ENCODE measurements at places on chromosomes 12 and 14. TPM values are rescaled to one million over a fixed set of nuclear protein-coding genes. Genes with fewer than 3 reads are reported as not detected.
A peak's percentile ranks its signal among the peaks of the same experiment; 100 is the strongest.

The KRT84 gene
- not detected for total RNA-seq

The CCDC197 gene
- total RNA-seq, result 0.37 TPM

The CFAP251 gene
- 12.6 TPM for total RNA-seq

The PTPRR gene
- total RNA-seq, result not detected

The FAM222A gene
- total RNA-seq, result 0.11 TPM

The PRR4 gene
- 2.4 TPM for total RNA-seq

DNA sequence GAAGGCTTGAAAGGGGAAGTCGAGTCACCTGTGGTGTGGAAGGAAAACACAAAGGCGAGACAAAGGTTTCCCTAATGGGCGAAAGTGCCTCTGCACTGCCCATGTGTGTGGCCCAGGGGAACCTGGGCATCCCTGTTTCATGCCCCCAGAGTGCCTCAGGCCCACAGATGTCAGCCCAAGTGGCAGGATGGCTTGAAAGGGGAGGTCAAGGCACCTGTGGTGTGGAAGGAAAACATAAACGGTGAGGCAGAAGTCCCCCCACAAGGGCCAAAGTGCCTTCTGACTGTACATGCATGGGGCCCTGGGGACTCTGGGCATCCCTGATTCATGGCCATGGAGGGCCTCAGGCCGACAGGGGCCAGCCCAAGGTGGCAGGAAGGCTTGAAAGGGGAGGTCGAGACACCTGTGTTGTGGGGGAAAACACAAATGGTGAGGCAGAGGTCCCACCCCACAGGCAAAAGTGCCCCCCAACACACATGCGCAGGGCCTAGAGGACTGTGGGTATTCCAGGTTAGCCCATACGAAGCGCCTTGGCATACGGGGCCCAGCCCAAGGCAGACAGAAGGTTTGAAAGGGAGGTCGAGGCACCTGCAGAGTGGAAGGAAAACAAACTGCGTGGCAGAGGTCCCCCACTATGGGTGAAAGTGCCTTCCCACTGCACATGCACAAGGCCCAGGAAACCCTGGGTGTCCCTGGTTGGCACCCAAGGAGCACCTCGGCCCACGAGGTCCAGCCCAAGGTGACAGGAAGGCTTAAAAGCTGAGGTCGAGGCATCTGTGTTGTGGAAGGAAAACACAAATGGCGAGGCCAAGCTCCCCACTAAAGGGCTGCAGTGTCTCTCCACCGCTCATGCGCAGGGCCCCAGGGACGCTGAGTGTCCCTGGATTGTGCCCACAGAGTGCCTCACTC lies 382.3 kb downstream of the ALG10 start:
- no peak for ATAC-seq

DNA sequence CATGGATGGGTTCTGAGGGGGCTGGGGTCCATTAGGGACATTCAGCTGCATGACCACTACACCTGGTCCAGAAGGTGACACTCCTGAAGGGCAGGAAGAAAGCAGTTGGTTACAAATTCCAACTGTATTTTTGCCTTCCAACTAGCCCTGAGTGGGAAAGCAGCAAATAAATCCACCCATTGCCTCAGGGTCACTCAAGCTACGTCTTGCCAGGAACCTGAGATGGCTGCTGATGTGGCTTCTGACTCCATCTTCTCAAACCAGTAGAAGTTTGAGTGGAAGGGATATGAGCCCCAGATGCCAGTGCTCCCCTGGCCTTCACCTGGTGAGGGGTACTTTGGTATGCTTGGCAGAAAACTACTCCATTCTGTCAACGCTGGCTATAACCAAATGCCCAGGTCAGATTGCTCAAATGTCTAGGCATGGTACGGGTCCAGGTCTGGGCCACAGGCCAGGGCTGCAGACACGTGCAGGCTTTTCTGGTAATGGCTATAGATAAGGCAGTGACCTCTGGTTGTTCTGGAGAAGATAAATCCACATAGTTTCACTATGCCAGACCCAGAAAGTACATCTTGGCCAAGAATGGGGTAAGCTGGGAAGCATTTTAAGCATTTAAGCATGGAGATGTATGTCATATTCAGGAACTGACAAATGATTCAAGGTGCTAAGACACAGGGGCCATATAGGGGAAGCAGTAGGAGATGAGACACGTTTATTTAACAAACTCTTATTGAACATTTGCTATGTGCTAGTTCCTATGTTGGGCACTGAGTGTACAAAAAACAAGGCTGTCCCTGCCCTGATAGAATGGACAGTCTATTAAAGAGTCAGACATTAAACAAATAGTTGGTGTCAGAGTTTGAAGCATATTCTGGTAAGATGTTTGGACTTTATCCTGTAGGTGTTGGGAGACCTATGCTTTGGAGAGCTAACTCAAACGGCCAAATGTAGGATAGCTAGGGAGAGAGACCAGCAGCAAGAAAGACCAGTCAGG lies 8.3 kb upstream of the STAC3 start:
- no peak for ATAC-seq

DNA sequence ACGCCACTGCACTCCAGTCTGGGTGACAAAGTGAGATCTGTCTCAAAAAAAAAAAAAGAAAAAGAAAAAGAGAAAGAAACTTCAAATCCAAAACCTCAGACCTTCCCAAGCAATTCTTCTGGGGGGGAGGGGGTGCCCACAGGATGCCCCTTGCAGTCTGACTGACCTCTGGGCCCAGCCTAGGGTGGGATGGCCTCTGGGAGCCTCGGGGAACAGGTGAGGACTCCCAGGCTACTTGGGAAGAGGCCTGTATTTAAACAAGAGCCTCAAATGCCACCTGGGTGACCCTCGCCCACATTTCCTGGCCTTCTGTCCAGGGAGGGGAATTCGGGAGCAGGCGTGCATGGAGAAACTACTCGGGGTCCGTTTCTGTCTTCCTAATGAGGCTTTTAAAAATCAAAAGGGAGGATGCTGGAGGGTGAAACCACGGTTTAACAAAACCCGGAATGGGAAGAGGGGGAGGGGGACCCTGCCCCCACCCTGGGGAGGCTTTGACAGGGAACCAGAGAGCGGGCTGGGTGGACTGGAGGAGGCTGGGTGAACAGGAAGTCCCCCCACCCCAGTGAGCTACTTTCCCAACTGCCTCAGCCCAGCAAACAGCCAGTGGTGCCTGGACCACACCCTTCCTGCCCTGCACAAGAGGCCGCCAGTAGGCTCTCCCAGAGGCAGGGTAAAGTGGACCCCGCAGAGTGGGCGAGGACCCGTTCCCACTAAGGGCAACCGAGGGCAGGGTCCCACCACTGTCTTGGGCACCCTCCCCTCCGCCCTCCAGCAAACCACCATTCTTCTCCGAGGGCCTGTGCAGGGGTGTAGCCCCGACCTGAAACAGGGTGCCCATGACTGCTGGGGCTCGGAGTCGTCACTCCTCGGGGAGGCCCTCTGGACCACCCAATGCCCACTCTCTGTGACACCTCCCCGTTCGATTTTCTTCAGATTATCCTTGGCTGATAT lies 1.5 kb upstream of the FBRSL1 start:
- peak; percentile 7 for ATAC-seq

GRCh38 chr12:47397664-47398281 lies 308.1 kb downstream of the RPAP3 start:
- ATAC-seq, result peak; percentile 34

DNA sequence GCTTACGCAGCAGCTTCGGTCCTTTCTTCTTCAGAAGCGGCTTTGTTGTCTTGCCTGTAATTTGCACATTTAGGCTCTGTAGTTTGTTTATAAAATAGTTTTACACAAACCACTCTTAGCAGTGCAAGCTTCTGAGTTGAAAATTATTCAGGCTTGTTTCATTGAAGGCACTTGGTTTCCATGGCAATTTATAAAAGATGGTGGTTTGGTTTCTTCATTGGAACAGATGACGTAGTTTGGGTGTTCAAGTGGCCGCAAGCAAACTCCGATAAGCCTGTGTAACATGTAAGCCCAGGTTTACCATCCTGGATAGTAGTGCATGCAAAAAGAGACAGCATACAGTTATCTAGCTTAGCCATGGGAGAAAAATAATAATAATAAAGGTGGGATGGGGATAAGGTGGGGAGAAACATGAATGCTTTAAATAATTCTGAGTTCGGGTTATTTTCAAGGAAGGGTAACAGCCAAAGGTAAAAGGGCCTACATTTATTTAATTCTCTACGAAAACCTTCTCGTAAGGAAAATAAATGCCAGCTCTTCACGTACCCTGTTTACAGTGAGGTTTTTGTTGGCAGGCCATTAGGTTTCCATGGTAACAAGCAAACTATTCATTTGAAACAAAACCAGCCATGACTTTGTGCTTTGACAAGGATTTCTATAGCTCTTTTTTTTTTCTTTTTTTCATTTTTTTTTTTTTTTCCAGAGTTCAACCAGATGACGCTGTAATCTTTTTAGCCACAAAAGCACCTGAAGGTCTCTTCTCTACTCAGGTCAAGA lies 189.6 kb upstream of the RPL10L start:
- no peak for ATAC-seq

- no peak for ATAC-seq
Observed at GRCh38 chr12:52387859-52388258, 2.4 kb upstream of the KRT84 start.

- no peak for ATAC-seq
Observed at GRCh38 chr12:119182701-119183493, 4.2 kb downstream of the HSPB8 start.

DNA sequence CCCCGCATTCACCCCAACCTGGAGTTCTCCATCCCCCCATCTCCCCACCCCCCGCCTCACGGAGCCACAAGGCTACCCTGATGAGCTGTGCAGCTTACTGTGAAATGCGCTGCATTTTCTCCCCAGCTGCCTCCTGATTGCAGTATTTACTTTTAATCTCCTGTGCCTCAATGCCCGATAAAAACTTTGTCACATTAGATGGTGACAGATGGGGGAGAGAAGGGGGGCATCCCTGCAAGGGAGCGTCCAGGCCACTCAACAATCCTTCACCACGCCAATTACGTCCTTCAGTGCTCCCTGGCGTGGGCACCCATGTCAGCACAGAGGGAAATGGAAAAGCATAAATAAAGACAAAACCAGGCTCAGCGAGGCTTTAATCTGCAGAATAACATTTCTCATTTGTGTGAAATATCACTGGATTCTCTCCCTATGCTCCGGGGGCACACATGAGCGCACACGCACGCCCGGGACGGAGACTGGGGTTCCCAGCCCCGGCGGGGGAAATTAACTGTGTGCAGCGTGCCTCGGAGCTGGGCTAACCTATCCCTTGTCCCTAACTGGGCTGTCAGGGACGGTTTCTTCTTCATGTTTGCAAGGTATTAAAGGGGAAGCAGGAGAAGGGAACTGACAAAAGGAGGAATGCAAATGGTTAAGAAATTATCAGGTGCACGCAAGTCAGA lies 186.7 kb upstream of the VASH1 start:
- no peak for ATAC-seq

DNA sequence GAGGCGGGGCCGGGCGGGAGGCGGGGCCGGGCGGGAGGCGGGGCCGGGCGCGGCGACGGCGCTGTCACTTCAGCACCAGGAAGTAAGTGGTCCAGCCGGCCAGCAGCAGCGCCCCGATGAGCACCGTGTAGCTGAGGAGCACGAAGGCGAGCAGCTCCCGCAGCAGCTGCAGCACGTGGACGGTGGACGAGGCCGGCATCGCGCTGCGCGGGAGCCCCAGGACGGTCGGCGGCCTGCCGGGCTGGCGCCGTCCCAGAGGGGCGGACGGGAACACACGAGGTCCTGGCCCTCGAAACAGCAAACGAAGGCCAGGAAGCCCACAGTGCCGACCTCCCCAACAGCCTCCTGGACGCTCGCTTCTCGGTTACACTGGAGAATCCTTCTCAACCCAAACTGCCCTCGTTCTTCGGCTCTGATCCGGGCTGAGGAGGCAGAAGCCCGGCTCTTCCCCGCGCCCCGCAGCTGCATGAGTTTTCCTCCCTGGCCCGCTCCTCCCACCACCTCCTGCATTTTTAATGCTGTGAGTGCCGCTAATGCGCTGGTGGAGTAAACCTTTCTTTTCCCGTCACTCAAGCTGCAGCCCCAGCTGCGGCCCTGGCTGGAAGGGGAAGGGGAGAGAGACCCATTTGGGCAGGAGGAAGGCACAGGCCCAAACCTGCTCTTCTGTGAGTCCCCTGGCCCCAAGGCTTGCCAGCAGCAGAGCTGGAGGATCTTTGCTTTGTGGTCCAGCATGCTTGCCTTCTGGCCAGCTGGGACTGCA lies 694 bp upstream of the DIABLO start:
- no peak for ATAC-seq

GRCh38 chr12:201361-201760 lies 12.6 kb downstream of the SLC6A12 start:
- no peak for ATAC-seq

DNA sequence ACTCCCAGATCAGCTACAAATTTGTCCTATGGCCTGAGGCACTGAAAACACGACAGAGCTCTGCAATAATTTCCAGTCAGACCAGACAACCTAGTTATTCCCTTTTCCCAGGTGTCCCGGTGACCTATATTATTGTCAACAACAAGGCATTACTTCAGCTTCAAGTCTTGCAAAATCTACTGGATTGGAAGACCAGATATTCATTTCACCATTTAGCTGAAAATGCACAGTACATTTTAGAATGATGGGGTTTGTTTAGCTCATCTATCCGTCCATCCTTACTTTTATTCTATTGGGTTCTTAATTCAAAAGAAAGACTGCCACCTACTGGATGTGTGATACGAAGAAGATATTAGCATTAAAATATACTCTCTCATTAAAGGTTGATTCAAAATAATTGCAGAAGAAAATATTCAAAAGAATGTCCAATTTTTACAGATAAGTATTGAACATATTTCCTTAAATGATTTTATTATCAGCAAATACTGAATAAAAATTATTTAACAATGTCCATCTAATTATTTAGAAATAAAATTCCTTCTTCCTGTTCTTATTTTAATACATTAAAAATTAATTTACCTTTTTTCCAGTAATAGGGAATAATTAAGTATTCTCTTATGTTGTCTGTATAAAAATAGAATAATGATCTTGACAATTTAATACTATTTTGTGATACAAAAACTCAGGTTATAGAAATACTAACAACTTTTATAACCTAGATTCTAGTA lies 244.9 kb upstream of the LRIG3 start:
- no peak for ATAC-seq

DNA sequence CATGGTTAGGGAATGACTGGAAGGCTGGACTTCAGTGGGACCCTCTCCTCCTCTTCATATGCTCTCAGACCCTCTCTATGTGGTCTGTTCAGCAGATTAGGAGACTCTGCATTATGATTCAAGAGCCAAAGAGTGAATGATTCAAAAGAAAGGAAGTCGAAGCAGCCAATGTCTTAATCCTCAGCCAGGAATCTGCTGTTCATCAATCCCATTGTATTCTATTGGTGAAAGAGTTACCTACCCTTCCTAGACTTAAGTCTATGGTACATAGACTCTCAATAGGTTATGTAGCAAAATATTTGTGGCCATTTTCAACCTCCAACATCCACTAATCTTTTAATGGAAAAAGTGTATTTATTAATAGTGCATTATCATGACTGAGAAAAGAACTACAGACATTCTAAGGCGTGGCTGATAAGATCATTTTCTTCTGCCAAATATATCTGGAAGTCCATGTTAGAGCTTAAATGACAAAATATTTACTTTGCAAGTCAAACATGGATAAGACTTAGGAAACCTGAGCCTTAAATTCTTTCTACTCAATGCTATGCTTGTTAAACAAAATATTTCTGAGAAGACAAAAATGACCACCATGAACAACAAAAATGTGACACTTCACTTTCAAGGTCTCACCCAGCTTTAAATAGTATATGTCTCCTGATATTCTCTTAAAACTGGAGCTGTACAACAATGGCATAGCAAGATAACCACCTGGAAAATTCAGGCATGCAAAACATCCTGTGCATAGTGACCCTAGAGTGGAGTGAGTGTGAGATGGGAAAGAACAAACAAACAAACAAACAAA lies 1100.6 kb downstream of the GALC start:
- ATAC-seq, result no peak
